ENCODE measurements at places on chromosomes 4 and X. TPM values are rescaled to one million over a fixed set of nuclear protein-coding genes. Genes with fewer than 3 reads are reported as not detected.

- DNase-seq: no peak
Measured at GRCh38 chr4:134126000-134126560, 75.5 kb downstream of the PABPC4L start.

Gene GAGE13
- not detected for total RNA-seq

- no peak for DNase-seq
Measured at GRCh38 chrX:19793471-19793870, 93.9 kb downstream of the SH3KBP1 start.

Gene ADAMTS3
- 5.2 TPM for total RNA-seq

Gene TRPC5OS
- total RNA-seq: not detected

Gene DRD5
- not detected for total RNA-seq

GRCh38 chr4:105971036-105971435 lies 75.8 kb downstream of the NPNT start:
- no peak for DNase-seq

Gene SULT1B1
- total RNA-seq: not detected

- DNase-seq: no peak
Measured at GRCh38 chr4:184110452-184111224, 107.0 kb downstream of the ENPP6 start.

Measured in endodermal cell (in vitro differentiated cells).